ENCODE measurements at places on chromosomes 12 and 14. TPM values are rescaled to one million over a fixed set of nuclear protein-coding genes. Genes with fewer than 3 reads are reported as not detected.

Gene PTPRR
- 0.19 TPM for total RNA-seq

Gene CD69
- not detected for total RNA-seq

Gene IL22
- total RNA-seq, result not detected

Gene PTPRB
- 0.93 TPM for total RNA-seq

Gene FOXG1
- 0.17 TPM for total RNA-seq

Gene DRAM1
- total RNA-seq, result 23.3 TPM

Gene SLC6A13
- total RNA-seq, result 0.11 TPM

Gene CMKLR1
- total RNA-seq, result not detected

Gene TEX52
- total RNA-seq, result not detected

Gene COX8C
- total RNA-seq, result not detected

Gene ITGB7
- 0.48 TPM for total RNA-seq

Gene DUSP6
- 7.9 TPM for total RNA-seq

Gene DAAM1
- total RNA-seq, result 8.2 TPM

Gene WDR89
- 10.8 TPM for total RNA-seq

Gene COPS7A
- 55.0 TPM for total RNA-seq

Gene MFAP5
- 0.36 TPM for total RNA-seq

Measured in A549 treated with RU486 at 1 μM for 4 hours (cell line).